Stimulated activated CD4-positive, alpha-beta T cell treated with anti-CD3 and anti-CD28 coated beads, Interleukin-4, amount 100 ng/mL, for 4 hours (primary cell): ENCODE measurements at places on chromosomes 7 and 10.

GRCh38 chr7:42014625-42015618 lies 222.1 kb downstream of the GLI3 start:
- no peak for DNase-seq

DNA sequence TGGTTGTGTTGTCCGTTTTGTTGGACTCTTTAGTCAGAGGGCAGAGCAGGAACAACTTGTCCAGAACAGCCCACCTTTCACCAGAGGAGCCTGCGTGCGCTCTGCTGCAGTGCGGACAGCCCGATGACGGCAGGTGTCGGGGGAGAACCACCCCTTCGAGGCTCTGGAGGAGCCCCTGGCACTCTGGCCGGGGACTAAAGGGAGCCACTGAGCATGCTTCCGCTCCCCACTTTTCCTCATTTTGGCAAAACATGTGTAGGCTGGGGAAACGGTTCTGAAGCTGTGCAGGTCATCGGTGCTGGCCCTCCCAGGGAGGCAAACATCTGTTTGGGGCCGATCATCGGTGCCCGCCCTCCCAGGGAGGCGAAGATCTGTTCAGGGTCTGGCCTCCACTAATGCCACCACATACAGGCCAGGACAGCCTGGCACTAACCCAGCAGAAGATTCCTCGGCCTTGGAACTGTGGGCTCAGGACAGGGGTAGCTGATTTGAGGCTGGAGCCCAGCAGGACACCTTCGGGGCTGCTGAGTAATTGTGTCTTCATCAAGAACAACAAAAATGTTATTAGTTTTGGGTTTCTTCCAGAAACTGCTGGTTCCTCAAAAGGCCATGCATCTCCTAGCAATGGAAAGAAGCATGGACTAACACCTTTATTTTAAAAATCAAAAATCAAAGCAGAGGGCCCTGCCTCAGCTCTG lies 124.4 kb upstream of the TCERG1L start:
- no peak for DNase-seq

DNA sequence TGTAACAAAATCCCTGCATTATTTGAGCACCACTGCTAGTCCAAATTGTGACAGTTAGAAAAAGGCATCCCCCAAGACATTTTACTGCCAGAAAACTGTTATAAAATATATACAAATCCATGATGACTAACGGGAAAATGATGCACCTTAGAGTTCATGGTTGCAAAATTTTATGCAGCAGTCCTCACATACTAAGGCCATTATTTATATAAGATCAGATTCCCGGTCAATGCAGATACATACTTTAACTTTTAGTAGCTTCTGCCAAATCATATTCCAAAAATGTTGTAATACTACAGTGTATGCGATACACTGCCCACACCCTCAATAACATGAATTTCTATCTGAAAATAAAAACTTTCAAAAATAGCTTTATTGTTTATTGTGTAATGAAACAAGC lies 239.9 kb upstream of the ZNF32 start:
- DNase-seq = no peak

- DNase-seq = no peak
These were observed 4.0 kb downstream of the ITGB1 start for GRCh38 chr10:32954080-32954479.

DNA sequence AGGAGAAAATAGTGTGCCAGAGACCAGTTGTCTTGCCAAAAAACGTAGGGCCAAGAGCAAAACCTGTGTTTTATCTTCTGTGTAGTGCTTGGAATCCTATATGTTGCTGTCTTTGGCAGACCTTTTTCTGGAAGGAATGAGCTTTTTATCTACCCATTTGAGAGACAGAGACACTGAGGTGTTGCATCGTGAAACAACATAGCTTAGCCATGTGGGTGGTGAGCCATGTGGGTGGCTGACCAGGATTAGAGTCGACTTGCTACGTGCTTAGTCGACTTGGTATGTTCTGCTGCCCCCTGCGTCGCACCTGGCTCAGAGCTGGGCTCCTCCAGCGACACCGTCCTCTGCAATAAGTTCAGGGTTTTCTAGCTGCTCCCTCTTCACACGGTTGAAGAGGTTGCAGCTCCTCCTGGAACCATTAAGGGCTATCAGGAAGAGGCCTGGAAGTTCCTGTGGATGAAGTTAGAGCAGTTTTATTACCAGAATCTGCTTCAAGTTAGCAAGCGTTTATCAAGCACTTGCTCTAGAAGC lies 175.8 kb downstream of the SH2D4B start:
- no peak for DNase-seq

- no peak for DNase-seq
These were observed 86.0 kb upstream of the ZNF32 start for GRCh38 chr10:43734716-43735115.

DNA sequence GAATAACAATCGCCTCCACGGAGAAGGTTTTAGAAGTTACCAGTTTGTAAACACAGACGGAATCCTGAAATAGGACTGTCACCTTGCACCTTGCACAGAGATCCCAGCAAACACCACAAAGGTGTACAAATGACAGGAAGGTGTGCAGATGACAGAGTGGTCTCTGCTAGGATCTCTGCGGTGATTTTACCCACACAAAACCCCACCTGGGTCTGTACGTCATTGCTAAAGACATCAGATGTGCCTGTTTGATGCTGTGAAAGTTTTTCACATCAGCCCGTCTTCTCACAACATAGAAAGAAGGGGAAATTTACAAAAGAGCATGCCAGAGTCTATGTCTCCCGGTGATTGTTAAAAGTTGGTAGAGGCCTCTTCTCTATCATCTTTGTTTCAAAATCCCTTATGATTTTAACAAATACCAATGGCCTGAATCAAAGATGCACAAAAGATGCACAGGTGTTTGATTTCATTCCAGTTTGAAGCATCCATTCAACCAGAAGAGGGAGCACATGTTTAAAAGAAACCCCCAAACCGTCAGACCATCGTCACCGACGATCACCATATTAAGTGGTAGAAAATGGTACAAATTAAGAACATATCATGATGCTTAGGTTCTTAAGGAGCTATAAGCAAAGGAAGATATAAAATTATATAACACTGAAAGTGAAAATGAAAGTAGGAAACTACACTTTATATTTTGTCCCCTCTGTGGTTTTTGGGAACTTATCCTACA lies 576.5 kb downstream of the PTPRN2 start:
- no peak for DNase-seq

GRCh38 chr7:76514926-76515771 lies 4.8 kb downstream of the UPK3B start:
- no peak for DNase-seq

DNA sequence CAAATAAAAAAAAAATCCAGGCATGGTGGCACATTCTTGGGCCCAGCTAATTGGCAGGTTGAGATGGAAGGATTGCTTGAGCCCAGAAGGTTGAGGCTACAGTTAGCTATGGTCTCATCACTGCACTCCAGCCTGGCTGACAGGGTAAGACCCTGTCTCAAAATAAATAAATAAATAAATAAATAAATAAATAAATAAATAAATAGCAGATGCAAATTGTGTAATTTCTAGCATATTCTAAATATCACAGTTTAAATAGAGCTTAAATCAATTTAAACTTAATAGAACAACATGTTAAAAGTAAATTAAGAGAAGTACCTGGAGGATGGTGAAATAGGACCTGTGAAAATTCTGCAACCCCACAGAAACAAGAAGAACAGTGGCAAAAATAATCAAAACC lies 290.5 kb downstream of the TFEC start:
- DNase-seq = no peak

DNA sequence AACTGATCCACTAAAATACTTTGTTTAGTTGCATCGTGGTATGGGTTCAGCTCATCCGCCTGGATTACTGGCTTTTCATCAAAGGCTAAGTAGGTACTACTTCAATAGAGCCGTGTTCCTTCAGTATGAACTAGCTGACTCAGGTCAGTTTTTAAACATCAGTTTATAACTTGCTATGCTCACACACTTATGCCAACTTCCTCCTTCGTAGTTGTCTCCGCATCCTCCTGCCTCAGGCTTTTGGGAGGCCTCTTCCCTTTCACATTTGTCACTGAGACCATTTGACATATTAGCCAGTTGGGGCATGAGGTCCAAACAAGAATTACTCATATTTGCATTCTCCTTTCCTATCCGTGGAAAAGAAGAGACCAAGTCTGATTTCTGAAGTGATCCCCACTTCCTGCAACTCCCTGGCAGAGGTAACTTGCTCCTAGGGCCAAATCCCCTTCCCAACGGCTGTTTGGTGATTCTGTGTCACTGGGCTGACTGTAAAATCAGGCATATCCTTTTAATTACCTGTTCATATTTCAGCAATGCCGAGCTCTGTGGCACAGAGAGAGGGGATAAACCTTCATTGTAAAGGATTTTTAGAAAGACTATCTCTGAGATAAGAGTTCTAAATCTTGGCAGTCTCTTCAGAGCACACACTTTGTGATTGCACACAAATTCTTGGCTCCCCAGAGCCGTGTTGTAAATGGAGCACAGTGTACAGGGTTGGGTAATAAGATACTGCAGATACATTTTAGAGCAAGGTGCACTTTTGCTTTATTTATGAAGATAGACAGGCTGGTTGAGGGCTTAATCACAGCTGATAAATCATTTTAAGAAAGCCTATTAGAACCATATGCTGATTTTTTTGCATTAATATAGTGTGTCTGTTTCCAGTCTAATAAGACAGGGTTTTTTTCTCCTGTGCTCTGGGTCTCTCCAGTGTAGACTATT lies 108.0 kb downstream of the CREB5 start:
- no peak for DNase-seq

GRCh38 chr7:155983176-155983815 lies 171.0 kb upstream of the SHH start:
- DNase-seq = no peak

DNA sequence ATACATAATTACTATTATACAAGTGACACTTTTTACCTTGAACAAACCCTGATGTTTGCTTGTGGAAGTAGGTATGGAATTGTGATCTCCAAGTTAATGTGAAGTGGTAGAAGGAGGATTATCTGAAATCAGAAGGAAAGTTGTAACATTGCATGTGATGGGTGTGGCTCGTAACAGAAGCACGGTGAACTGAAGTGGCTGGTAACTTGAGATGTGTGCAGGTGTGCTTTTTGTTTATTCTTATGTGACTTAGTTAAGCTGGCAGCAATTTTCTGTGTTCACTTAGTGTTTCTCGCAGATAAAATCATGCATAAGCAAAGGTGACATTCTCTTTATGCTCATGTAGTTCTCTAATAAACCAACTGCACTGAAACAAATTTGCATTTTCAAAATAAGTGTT lies 82.3 kb downstream of the ZEB1 start:
- DNase-seq = no peak

DNA sequence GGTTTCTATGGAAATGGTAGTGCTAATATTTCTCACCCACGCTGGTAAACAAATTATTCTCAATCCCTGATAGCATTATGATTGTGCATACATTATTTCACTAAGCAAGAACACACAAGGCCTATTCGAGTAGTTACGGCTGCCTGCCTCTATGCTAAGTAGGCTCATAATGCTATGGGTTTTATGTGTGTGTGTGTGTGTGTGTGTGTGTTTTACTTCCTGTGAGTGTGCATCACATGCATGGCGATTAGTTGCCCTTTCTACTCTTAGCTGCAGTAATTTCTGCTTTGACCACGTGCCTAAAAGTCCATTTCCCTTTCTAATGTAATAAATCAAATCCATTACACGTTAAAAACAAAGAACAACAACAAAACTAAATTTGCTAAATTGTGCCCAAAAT lies 117.0 kb downstream of the CHCHD3 start:
- no peak for DNase-seq
